ENCODE measurements at places on chromosomes 5 and 9. TPM values are rescaled to one million over a fixed set of nuclear protein-coding genes. Genes with fewer than 3 reads are reported as not detected.

DNA sequence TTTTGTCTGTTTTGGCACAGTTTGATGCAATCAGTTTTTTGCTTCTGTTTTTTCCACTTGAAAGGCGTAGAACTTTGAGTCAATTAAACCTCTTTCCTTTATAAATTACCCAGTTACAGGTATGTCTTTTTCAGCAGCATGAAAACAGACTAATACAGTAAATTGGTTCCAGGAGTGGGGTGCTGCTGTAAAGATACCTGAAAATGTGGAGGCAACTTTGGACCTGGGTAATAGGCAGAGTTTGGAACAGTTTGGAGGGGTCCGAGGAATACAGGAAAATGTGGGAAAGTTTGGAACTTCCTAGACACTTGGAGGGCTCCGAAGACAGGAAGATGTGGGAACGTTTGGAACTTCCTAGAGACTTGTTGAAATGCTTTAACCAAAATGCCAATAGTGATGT, 2022.2 kb downstream of the MAT2B start:
- DNase-seq, result no peak

DNA sequence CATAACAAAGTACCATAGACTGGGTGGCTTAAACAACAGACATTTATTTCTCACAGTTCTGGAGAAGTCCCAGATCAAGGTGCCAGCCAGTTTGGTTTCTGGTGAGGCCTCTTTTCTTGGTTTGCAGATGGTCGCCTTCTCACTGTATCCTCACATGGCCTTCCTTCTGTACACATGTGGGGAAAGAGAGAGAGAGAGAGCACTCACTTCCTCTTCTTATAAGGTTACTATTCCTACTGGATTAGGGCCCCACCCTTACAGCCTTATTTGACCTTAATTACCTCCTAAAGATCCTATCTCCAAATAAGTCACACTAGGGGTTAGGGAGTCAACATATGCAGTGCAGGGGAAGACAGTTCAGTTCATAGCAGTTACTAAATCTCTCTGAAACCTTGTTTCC, 205.6 kb upstream of the GDNF start:
- DNase-seq, result no peak

GRCh38 chr5:58753446-58753845, 170.6 kb downstream of the RAB3C start:
- DNase-seq, result no peak

DNA sequence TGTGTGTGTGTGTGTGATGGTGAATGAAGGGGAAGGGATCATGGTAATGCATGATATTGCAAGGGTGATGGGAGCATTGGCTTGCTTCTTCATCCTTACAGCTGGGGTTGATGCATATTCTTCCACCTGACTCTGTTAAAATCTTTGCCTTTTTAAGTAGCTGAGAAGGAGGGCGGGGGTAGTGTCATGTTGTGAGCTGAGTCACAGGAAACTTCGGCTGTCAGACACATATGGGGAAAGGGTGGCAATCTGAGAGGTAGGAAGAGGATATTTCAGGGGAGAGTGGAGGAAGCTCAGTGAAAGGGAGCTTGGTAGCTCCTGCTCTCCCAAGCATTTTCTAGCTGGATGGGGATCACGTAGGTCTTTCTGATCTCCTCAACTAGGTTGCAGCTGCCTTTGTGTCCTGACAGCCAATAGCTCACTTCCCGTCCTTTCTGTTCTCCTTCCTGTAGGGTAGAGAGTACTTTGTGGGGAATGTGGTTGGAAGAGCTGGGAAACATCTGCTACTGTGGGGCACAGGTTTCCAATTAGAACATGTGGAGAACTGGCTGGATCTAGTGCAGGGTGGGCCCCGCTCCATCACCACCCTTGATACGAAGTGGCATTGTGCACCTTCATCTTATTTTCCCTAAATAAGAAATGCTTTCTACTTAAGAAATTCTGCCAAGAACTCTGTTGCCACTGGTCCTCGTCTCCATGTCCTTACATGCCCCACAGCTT, 18.1 kb upstream of the CLK4 start:
- no peak for DNase-seq

GRCh38 chr9:31135567-31135966, 1248.9 kb upstream of the ACO1 start:
- no peak for DNase-seq

DNA sequence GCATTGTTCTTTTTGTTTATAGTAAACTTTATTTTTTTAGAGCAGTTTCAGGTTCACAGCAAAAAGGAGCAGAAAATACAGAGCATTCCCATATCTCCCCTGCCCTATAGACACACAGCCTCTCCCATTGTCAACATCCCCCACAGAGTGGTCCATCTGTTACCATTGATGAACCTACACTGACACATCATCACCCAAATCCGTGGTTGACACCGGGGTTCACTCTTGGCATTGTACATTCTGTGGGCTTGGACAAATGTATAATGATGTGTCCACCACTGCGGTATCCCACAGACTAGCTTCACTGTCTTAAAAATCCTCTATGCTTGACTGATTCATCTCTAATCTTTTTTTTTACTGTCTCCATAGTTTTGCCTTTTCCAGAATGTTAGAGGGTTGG, 120.7 kb upstream of the SPATA31C2 start:
- DNase-seq, result no peak

DNA sequence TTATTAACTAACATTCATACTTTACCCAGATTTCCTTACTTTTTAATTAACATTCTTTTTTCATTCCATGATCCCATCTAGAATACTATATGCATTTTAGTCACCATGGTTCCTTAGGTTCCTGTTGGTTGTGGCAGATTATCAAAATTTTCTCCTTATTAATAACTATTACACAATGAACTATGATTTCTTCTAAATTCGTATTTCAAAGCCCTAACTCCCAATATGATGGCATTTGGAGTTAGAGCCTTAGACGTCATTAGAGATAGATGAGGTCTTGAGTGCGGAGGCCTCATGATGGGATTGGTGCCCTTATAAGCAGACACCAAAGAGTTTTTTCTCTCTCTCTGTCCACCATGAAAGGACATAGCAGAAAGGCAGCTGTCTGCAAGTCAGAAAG, 485.4 kb downstream of the TLR4 start:
- DNase-seq, result no peak

DNA sequence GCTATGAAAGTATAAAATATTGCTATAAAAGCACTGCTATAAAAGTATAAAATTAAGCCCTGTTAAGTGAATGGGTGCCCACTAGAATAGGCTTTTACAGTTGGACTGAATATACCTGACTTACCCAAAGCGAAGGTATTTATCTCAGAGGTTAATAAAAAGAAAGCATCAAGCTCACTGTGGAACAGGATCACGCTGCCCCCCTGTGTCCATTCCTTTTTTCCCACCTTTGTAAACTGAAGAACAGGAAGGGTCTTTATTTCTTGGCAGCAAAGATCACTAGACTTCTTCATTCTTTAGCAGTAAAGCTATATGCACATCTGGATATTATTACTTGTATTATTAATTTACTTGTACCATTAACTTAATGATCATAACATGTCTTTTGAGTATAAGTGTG, 22.1 kb upstream of the PLPP6 start:
- no peak for DNase-seq

DNA sequence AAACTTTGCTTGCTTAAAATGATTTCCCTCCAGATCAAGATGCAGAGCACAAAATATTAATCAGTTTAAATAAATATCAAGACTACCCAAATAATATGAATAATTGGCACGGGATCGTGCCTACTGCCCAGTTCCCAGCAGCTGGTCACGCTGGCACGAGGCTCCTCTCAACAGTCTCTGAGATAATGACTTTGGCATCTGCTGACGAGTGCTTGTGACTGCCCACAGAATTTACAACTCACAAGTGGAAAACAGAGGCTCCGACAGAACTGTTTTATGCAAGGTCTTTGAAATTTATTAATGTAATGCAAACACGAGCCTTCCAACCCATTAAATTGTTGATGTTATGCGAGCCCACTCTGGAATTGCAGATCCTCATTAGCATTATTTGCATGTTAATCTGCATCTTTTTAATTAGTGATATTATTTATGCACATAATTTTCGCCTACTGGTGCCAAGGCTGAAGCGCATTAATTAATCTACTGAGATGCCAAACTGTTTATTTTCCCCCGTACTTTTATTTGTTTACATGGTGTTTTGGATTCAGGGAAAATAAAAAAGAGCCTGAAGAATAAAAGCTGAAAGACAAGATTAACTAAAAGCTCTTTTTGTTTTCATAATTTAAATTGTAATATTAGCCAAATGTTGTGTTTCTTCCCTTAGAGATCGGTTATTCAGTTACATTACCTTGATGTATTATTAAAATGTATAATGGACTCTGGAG, 369.3 kb upstream of the IRX1 start:
- no peak for DNase-seq

GRCh38 chr5:179698935-179699615, at the start of gene CANX:
TSS of gene CANX (plus strand) at chr5:179698967. CDS start at chr5:179705682, 6,715 bp downstream.
- peak; percentile 11 for DNase-seq

GRCh38 chr9:31807574-31808256, 576.7 kb upstream of the ACO1 start:
- no peak for DNase-seq

DNA sequence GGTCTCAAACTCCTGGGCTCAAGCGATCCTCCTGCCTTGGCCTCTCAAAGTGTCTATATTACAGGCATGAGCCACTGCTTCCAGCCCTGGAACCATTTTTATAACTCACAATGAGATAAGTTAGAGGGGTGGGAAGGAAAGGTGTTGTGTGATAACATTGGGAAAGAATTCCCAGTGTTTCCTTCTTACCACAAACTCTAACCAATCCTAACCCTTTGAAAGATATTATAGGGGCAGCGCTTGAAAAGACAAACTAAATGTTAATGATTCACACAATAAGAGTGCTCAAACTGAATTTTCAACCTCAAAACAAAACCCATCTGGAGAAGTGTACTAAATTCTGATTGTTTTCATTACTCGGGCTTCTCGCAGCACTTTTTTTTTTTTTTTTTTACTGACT, 109.7 kb downstream of the TSSK1B start:
- DNase-seq, result no peak

- no peak for DNase-seq
Measured at GRCh38 chr5:131416729-131417128, 152.9 kb downstream of the CDC42SE2 start.

DNA sequence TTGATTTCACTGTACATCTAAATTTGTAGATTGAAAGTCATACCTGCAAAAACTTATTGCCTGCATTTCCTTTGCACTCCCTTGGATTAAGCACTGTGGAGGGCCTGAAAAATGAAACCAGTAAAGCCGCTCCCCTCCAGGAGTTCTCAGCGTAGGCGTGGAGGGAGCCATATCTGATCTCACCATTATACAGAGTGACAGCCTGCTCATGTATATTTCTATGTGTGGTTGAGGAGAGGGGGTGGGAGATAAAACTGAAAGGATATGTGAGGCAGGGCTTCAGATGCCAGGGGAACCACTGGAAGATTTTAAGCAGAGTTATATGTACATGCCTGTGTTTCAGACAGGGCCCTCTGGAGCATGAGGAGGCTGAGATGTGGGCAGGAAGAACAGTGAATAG, 303.0 kb downstream of the MSX2 start:
- no peak for DNase-seq

GRCh38 chr9:79026316-79026715, 545.4 kb upstream of the TLE4 start:
- no peak for DNase-seq

DNA sequence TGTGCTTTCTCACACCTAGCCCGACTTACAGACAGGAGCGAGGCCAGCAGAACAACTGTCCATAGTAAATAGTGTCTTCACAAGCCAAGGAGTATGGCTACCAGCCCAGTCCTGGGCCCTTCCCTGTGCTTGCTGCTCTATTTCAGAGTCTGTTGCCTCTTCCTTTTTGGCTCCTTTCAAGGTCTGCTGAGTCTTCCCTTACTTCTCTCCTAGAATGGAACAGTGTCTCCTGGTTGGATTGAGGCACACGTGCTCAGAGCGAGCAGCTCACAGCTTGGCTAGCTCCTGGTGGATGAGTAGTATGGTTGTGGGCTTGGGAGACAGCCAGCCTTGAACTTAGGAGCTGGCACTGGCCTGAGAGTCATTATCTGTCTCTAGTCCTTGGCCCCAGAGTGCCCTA, 72.8 kb downstream of the TLE4 start:
- no peak for DNase-seq

DNA sequence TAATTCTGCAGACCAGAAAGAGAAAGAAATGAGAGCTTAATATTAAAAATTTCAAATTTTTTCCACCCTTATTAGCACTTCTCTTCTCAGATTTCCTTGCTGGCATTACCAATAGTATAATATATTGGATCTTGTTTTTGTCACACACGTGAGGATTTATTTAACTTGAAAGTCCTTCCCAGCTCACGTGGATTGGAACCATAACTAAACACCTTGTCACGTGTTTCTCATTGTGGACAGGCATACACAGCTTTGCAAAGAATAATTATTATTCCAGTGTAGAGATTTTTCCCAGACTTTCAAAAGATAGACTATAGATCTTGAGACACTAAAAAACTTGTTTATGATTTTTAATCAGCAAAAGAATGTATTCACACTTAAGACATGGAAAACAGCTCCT, 123.8 kb upstream of the LPAR1 start:
- DNase-seq, result no peak

DNA sequence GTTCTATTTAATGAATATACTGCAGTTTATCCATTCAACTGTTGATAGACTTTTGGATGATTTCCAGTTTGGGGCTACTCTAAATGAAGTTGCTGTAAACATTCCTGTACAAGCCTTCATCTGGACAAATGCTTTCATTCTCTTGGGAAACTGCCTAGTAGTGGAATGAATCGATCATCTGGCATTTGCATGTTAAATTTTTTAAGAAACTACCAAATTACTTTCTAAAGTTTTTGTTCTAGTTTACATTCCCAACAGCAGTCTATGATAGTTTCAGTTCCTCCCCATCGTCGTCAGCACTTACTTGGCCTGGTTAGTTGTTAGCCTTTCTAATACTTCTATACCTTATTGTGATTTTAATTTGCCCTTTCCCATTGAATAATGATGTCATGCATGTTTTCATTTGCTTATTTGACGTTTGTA, 306.3 kb downstream of the FER start:
- DNase-seq, result no peak

GRCh38 chr5:75566710-75567309, 44.4 kb upstream of the ANKDD1B start:
- DNase-seq, result no peak

DNA sequence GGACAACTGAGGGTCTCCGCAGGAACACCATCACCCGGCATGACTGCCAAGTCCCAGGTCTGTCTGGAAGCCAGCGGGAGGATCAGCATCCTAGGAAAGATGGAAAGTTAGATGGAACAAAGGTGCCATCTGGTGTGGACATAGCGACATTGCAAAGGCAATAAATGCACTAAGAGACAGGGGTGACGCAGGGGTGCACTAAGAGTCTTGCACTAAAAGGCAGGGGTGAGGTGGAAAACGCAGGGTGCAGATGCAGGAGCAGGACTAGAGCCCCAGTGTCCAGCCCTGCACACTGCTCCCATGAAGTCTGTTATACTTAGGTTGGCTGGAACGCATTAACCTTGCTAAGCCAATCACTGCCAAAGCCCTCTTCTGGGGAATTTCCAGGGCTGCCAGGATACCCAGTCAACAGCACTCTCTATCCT, 15.5 kb downstream of the ATOX1 start:
- DNase-seq, result peak; percentile 53

Gene TMEM252
- not detected for total RNA-seq

Gene LCN9
- not detected for total RNA-seq

Gene OR1Q1
- not detected for total RNA-seq

Gene UNC5A
- not detected for total RNA-seq

All from tibial nerve (tissue), 4 donors.